Stimulated activated memory B cell treated with anti-CD40 and anti-IgM and Interleukin-4, amounts not matched to agents 10 μg/mL and 1 μg/mL and 100 μg/mL, for 72 hours (primary cell): ENCODE measurements at places on chromosomes 16 and 17.
A peak's percentile ranks its signal among the peaks of the same experiment; 100 is the strongest.

GRCh38 chr16:19132255-19132654, 18.5 kb downstream of the ITPRIPL2 start:
- no peaks in the 10 kb centered on the region for H3K27me3 ChIP-seq
- H3K36me3 ChIP-seq, result no peaks in the 10 kb centered on the region
- peak overlapping the region; percentile 53 for H3K27ac ChIP-seq
- H3K4me3 ChIP-seq, result no peak overlapping the region

DNA sequence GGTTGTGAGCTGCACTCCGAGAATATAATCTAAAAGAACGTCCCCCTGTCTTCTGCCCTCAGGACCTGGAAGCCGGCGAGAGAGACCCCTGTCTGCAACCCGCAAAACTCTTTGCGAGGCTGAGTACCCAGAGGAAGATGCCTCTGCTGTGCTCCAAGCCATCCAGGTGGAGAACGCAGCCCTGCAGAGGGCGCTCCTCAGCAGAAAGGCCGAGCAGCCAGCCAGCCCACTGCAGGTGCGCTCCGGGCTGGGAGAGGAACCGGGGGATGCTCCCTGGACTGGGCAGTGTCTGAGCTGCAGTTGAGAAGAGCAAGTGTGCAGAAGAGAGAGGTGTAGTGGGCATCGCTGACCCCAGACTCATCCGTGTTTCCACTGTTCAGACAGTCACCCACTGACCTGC, 148.3 kb downstream of the KATNIP start:
- no peak overlapping the region for H3K4me3 ChIP-seq
- ATAC-seq, result no peak
- no peaks in the 10 kb centered on the region for H3K4me1 ChIP-seq
- H3K27me3 ChIP-seq, result no peaks in the 10 kb centered on the region
- no peak overlapping the region for H3K27ac ChIP-seq

- H3K4me1 ChIP-seq, result peaks cover 66% of the 10 kb centered on the region
- H3K27me3 ChIP-seq, result no peaks in the 10 kb centered on the region
- H3K36me3 ChIP-seq, result peaks cover 28% of the 10 kb centered on the region
- H3K4me3 ChIP-seq, result peak overlapping the region; percentile 86
Measured at GRCh38 chr16:27315333-27316037, 1.7 kb downstream of the IL4R start.

DNA sequence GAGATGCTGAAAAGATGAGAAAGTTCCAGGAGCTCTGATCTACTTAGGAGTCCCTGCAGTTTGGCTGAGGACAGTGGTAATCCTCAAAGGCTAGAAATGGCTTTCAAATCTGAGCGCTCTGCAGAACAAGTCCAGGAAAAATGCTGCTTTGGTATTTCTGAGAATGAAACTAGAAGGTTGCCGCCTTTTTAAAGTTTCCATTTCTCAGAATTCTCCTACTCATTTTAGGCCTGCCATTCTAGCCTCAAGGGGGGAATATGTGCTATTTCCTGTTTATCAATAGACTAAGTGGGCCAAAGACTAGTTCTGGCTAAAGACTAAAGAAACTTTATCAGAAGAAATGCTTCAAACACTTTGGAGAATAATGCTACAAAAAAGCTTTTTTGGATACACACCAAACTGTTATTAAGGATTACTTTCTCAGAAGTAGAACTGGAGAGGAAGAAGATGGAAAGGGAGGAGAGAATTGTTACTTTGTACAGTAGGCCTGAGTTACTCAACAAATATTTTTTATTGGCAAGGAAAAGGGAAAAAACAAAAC, at the start of gene SLFN12L:
Gene SLFN12L, minus strand, starts transcription at position 78 of the 541 bp plus-strand sequence. CDS start 15,314 bp downstream, outside the sequence.
- peak within 1 kb of the TSS; percentile 82 for H3K4me3 ChIP-seq
- H3K27me3 ChIP-seq, result no peaks in the 10 kb centered on the region
- H3K4me1 ChIP-seq, result peaks cover 52% of the 10 kb centered on the region
- H3K27ac ChIP-seq, result peak within 1 kb of the TSS; percentile 95
- ATAC-seq, result peak; percentile 66
